ENCODE measurements at places on chromosomes 13 and 19. TPM values are rescaled to one million over a fixed set of nuclear protein-coding genes. Genes with fewer than 3 reads are reported as not detected.

The TUBA3C gene
- total RNA-seq, result not detected

The COX6B2 gene
- total RNA-seq, result 0.51 TPM

The CNOT3 gene
- 64.8 TPM for total RNA-seq

The CD209 gene
- total RNA-seq, result not detected

The MYO16 gene
- not detected for total RNA-seq

The ZIC2 gene
- 2.1 TPM for total RNA-seq

The KIR2DL4 gene
- not detected for total RNA-seq

The MCF2L gene
- total RNA-seq, result 0.56 TPM

The ADGRE2 gene
- 2.3 TPM for total RNA-seq

The TPRX2 gene
- total RNA-seq, result not detected

The FUT6 gene
- total RNA-seq, result not detected

The AXL gene
- 0.17 TPM for total RNA-seq

The NLRP5 gene
- not detected for total RNA-seq

The ALOX5AP gene
- total RNA-seq, result 212 TPM

The ZNF616 gene
- total RNA-seq, result 5.1 TPM

The B3GNT8 gene
- 1.1 TPM for total RNA-seq

The KCTD12 gene
- total RNA-seq, result 4.3 TPM

The MADCAM1 gene
- total RNA-seq, result 0.51 TPM

The LILRA5 gene
- not detected for total RNA-seq

The CBY2 gene
- total RNA-seq, result not detected

The SLC25A41 gene
- 0.44 TPM for total RNA-seq

The RASGRP4 gene
- total RNA-seq, result 0.86 TPM

The POSTN gene
- total RNA-seq, result not detected

The ZNF793 gene
- total RNA-seq, result 0.88 TPM

The MYH14 gene
- total RNA-seq, result not detected

The CGB5 gene
- not detected for total RNA-seq

The ZIC5 gene
- not detected for total RNA-seq

The CKM gene
- not detected for total RNA-seq

The SIGLEC10 gene
- 1.4 TPM for total RNA-seq

The KLHL1 gene
- total RNA-seq, result not detected

The PGLYRP2 gene
- 0.34 TPM for total RNA-seq

The MISP3 gene
- 1.8 TPM for total RNA-seq

The TNNI3 gene
- 0.63 TPM for total RNA-seq

The TUBB4A gene
- total RNA-seq, result 2.4 TPM

The RCBTB1 gene
- total RNA-seq, result 20.6 TPM

The OR10H1 gene
- not detected for total RNA-seq

The FOXA3 gene
- total RNA-seq, result not detected

The LIM2 gene
- total RNA-seq, result not detected

The RDH13 gene
- 19.6 TPM for total RNA-seq

The GAPDHS gene
- not detected for total RNA-seq

The COPE gene
- total RNA-seq, result 295 TPM

The SIGLECL1 gene
- total RNA-seq, result not detected

The PDE4A gene
- total RNA-seq, result 59.3 TPM
